ENCODE measurements at places on chromosomes 2 and 18.

- DNase-seq, result no peak
Observed at GRCh38 chr2:221100467-221101089, 471.5 kb downstream of the EPHA4 start.

DNA sequence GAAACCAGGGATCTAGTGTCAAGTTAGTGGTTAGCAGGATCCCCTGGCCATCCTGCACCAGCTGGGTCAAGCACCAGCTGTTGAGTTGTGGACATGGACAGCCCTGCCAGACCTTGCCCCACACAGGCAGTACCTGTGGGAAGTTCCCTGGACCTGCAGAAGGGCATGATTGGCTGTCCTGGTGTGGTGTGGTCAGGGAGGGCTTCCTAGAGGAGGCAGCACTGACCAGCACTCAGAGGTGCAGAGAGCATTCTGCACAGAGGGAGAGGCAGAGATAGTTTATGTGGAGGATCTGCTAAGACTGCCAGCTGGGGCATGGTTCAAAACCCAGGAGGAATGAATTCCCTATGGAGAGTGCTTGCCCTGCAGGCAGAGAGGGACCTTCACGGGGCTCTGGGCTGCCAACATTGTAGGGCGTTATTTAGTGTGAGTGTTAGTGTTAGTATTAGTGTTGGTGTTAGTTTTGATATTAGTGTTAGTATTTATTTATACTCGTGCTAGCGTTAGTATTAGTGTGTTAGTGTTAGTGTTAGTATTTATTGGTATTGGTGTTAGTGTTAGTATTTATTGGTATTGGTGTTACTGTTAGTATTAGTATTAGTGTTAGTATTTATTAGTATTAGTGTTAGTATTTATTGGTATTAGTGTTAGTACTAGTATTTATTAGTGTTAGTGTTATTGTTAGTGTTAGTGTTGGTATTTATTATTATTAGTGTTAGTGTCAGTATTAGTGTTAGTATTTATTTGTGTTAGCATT is 31.9 kb downstream of the TWIST2 start:
- no peak for DNase-seq

DNA sequence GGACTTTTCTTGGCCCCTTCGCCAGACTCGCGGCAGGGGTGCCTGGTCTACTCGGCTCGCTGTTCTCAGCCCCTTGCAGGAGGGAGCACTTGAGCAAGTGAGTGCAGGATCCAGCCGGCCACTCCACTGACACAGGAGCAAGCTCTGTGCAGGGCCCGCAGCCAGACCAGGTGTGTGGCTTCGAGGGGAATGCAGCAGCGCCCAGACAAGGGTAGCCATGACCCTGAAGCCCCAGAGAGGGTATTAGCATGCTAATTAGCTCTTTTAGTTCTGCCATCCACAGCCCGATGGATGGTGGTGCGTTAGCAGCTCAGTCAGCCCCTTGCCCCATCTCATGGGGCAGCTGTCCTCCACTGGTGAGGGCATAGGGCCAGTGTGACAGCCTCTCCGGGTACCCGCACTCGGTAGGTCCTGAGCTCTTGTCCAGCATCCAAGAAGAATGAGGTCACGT is 103.2 kb upstream of the HS6ST1 start:
- DNase-seq, result no peak

DNA sequence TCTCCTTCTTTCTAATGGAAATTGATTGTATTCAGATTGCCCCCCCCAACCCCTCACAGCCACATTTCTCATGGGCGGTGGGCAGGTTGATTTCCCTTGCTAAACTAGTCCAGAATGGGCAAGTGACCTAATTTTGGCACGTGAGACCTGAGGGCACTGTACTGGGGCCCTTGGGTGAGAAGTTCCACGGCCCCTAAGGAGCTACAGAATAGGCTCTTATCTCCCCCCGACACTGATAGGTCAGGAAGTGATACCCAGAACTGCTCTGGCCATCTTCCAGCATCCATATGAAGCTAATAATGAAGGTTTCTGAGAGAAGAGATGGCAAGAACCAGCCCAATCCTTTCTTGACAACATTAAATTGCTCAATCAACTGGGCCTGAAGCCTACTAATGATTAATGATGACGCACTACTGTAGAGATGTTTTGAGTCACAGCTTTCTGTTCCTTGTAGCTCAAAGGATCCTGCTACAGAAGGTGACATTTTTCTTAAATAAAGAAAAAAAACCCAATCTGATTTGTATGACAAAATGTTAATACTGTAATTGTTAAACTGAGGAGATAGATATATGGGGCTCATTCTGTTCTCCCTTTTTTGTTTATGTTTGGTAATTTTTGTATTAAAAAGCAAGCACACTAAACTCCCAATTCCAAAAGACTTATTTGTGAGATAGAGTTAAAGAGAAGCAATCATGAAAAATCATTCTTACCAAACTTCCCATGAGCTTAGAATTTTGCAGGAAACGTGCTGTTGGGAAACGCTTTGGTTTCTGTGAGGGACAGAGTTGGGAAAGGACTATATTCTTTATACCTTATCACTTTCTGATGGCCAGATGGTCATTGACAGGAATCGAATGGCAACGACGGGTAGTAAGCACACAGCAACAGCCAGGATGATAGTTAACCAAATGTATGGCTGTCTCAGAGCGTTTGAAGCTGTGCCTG is 28.2 kb upstream of the NARS1 start:
- no peak for DNase-seq

DNA sequence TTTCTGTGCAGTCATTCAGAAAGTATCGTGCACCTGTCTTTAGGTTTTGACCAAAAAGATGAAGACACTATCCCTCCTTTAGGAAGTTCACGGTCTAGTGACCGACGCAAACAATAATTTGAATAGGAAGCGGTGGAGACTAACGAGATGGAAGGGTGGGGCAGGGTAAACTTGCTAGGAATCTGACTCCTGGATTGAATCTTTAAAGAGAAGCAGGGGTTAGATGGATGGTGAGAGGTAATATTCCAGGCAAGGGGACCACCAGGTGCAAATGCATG is 651 bp upstream of the TXNL1 start:
- DNase-seq, result no peak

- no peak for DNase-seq
Observed at GRCh38 chr2:179932786-179933185, 71.4 kb upstream of the ZNF385B start.

DNA sequence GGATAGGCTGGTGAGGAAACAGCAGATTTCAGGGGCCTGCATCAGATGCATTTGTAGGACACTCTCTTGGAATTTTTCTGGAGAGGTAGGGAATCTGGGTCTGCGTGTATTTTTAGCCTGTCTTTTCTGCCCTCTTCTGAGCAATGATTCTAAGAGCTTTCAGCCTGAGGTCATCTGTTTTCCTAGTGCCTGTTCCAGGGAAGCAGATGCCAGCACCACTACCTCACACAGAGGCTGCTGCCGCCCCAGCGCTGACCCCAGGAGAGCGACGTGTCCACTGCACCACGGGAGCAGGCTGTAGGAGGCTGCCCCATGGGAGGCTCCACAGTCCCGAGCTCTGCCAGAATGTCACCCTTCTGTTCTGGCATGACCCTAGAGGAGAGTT is 316.5 kb downstream of the CYP26B1 start:
- DNase-seq, result no peak

DNA sequence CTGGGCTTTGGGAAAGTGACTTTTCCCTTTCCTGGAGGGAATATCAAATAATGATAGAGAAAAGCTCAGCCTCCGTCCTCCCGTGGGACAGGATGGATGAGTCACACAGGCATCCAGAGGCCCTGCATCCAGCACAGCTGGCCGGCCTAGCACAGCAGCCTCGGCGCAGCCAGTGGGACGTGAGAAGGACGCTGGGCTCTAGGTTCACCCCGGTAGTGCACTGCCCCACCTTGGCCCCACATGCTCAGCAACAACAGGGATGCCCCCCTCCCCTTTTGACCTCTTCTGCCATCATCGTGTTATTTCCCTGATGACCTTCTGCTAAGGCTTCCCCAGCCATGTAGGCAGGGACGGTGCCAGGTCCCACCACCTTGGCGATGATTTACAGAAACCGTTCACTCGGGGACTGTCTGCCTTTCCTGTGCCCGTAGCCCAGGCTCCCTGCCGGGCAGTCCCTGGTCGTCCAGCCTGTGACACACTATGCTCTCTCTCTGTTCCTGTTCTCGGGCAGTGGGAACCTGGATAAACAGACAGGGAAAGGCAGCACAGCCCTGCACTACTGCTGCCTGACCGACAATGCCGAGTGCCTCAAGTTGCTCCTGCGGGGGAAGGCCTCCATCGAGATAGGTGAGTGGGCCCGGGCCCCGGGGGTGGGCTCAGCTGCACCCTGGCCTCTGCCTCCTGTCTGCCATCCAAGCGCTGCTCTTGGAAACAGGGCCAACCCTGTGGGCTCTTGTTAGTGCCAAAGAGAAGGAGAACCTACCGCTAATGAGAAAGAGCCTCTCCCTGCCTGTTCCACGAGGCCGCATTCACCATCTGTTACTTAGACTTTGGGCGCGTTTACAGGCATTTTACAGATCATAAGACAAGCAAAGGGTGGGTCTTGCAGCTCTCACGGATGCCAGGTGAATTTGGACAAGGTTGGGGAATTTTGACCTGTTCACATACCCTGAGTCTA is 44.6 kb downstream of the ITGB1BP1 start:
- no peak for DNase-seq

GRCh38 chr2:207473049-207473930 is 56.5 kb upstream of the CREB1 start:
- DNase-seq, result peak; percentile 10

DNA sequence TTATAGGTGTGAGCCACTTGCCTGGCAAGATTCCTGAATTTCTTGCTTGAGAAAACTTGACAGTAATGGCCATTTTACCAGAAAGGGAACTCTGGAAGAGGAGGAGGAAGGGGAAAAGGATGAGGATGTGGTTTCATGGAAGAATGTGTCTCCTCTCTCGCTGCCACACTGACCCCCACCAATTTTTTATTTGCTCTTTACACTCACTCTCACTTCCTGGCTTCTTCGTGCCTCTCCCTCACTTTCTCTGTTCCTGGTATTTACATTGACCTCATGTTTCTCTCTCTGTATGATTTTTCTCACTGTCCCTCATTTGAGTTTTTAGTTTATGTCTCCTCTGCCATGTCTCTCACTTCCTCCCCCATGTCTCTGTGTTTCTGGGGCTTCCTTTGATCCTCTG is 134.5 kb upstream of the CAB39 start:
- no peak for DNase-seq

GRCh38 chr2:73594251-73594650 is 48.0 kb downstream of the NAT8 start:
- DNase-seq, result no peak

DNA sequence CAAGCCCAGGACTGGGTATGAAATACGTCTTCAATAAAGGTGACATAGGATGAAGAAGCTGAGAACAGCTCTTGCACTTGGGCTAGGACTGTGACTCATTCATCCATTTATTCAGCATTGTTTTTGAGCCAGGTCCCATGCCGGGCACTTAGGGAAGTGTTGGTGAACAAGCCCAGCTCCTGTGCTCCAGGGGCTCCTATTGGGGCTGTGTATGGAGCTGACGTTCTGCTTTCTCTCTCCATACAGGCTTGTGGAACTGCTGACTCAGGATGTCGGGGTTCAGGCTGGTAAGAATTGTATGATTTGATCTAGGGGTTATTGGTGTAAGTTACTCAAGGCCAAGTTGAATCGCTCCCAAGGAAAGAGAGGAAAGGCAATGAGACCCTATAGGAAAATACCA is 24.0 kb downstream of the MYO7B start:
- no peak for DNase-seq

DNA sequence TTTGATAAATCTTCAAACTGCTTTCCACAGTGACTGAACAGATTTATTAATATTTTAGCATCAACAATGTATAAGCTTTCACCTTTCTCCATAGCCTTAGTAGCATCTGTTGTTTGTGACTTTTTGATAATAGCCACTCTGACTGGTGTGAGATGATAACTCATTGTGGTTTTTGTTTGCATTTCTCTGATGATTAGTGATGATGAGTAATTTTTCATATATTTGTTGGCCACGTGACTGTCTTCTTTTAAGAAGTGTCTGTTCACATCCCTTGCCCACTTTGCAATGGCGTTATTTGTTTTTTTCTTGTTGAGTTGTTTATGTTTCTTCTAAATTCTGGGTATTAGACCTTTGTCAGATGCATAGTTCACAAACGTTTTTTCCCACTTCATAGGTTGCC is 952.9 kb downstream of the TRIB2 start:
- no peak for DNase-seq

- DNase-seq, result no peak
Observed at GRCh38 chr2:65345631-65346030, 86.8 kb downstream of the SPRED2 start.

DNA sequence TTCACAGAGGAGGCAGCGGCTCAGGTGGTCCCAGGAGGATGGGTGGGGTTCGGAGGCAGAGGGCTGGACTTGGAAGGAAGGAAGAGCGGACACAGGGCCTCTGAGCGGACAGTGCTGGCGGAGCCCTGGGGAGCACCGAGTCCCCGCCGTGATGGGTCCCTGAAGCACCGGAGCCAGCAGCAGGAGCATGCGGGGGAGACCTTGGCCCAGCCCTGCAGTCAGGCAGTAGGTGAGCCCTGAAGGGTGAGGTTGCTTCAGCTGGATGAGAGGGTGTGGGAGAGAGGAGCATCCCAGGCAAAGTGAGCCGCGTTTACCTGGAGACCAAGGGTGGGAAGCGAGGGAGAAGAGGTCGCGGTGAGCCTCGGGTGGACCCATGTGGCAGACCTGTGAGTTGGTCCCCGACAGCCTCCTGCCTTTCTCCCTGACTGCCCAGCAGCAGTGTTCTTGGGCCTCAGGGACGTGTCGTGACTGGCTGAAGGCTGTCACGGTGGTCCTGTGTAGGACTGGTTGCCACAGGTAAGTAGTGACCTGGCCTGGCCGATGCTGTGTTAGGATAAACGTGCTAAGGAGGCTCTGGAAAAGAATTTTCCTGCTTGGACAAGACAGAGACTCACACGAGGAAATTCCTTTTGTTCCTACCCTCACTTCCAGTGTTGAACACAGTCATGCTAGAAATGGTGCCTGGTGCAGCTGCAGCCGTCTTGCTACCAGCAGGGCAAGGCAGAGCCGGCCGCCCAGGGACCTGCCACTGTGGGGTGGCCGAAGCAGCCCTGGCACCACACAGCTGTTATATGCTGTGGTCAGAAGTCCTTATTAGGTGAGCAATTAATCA is 73.0 kb downstream of the RRM2 start:
- no peak for DNase-seq

- DNase-seq, result no peak
Observed at GRCh38 chr2:23692263-23692662, 234.7 kb downstream of the ATAD2B start.

- DNase-seq, result no peak
Observed at GRCh38 chr2:29222381-29223179, 107.4 kb downstream of the CLIP4 start.

- no peak for DNase-seq
Observed at GRCh38 chr2:69683170-69683971, 39.8 kb upstream of the AAK1 start.

- no peak for DNase-seq
Observed at GRCh38 chr18:44815108-44815507, 134.4 kb downstream of the SETBP1 start.
